Activated naive CD8-positive, alpha-beta T cell treated with anti-CD3 and anti-CD28 coated beads for 36 hours (primary cell): ENCODE measurements at places on chromosomes 5 and 9.

- DNase-seq: no peak
These were observed 764 bp downstream of the ANKRA2 start for GRCh38 chr5:73564675-73565074.

DNA sequence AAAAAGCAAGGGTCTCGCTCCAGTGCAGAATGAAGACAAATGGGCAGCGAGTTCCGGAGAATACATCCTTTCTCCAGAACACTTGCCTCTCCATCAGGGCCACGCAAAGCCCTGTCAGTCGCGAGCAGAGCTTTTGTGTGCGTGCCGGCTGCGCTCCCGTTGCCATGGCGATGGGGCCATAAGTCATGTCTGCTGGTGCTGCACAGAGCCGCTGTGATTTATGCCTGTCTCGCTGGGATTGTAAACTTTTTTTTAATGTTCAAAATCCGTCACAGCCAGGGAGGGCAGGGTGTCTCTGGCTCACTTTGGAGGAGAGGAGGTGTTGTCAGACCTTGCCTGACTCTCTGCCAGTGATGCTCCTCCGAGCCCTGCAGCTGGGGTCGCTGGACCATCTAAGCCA lies 272.7 kb downstream of the TRIM32 start:
- DNase-seq: no peak

DNA sequence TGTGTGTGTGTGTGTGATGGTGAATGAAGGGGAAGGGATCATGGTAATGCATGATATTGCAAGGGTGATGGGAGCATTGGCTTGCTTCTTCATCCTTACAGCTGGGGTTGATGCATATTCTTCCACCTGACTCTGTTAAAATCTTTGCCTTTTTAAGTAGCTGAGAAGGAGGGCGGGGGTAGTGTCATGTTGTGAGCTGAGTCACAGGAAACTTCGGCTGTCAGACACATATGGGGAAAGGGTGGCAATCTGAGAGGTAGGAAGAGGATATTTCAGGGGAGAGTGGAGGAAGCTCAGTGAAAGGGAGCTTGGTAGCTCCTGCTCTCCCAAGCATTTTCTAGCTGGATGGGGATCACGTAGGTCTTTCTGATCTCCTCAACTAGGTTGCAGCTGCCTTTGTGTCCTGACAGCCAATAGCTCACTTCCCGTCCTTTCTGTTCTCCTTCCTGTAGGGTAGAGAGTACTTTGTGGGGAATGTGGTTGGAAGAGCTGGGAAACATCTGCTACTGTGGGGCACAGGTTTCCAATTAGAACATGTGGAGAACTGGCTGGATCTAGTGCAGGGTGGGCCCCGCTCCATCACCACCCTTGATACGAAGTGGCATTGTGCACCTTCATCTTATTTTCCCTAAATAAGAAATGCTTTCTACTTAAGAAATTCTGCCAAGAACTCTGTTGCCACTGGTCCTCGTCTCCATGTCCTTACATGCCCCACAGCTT lies 18.1 kb upstream of the CLK4 start:
- DNase-seq: no peak

GRCh38 chr9:111005746-111006470 lies 32.4 kb downstream of the LPAR1 start:
- DNase-seq: no peak

DNA sequence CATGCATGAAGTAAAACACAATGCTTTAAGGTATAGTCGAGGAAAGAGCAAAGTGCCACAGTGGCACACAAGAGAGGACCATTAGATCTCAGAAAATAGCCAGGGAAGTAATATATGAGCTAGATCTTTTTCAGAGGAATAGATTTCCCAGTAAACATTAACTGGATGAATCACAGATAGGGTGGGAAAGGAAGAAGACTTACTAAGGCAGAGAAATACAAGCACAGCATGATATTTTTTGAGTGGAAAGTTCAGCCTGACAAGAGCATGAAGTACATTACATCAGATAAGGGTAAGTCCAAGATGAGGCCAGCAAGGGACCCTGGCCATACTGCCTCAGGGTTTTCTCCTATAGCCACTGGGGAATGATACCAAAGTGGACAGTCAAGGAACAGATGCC lies 804.6 kb upstream of the DMAC1 start:
- DNase-seq: no peak

DNA sequence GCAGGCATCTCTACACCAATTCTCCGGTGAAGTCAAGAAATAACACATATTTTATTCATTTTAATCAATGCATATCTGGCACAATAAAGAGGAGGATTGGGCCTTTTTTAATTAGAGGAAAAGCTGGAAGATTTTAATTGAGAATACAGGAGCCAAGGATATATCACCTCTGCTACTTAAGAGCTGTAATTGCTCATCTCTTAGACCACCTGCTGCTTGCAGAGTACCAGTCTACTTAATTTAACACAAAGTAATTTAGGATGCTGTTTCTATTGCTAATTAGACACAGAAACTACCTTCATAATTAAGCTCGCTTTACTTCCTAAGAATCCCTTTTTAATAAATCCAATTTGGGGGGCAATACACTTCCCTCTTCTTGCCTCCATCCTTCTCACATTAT lies 326.9 kb downstream of the TENT4A start:
- no peak for DNase-seq

DNA sequence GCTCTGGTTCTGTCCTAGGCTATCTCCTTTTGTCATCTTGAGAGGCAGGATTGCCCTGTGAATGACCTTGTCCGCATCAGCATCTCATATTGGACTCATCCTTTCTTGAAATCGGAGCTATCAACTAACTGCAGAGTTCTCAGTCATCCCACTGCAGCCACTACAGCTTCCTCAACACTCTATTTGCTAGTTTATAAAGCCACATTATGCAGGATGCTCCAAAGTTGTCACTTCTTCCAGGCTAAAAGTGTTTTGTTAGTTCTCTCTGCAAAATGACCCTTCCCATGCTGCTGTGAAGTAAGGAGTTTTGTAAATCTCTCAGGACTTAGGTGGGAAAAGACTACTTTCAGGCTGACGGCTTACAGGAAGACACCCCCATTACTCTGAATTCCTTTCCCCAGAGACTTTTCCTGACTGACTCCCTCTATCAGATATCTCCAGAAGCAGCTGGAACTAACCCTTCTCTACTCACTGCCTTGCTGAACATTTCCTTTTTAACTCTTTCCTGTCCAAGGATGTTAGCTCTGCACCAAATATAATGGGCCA lies 257.6 kb downstream of the NFIB start:
- DNase-seq: no peak

DNA sequence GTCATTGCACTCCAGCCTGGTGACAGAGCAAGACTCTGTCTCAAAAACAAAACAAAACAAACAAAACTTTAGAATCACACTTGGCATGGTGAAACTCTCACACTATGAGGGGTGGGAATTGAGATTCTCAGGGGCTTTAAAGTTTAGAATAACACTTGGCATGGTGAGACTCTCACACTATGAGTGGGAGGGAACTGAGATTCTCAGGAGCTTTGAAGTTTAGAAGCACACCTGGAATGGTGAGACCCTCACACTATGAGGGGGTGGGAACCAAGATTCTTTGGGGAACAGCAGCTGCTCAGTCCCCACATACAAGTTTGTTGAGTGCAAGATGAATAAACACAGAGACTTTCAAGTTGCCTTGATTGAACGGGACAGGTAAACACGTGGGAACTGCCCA lies 149.4 kb downstream of the HSD17B3 start:
- DNase-seq: no peak

DNA sequence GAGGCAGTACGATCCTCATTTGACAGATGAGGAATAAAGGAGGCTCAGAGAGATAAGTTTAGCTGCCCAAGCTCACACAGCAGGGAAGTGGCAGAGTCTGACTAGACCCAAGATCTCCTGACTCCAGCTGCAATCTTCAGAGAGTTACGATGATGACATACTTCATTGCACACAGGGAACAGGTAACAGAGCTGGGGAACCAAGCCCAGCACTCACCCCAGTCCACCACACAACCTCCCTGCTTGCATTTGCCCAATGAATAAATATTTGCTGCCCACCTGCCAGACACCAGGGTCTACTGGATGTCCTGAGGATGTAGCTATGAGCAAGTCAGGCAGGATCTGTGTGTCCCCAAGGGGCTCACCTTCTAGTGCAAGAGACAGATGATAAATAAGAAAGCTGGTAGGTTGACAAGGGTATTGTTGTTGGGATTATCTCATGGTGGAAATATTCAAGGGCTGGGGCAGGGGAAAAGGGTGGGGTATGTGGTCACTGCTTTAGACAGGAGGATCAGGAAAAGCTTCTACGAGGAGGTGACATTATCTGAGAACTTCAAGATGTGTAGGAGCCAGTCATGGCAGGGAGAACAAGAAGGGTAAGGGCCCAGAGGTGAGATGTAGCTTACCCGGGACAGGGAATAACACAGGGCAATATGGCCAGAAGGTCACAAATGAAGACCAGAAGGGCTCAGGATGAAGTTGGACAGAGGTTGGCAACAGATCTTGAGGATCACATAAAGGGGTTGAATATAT lies 28.6 kb upstream of the CPEB4 start:
- DNase-seq: no peak

DNA sequence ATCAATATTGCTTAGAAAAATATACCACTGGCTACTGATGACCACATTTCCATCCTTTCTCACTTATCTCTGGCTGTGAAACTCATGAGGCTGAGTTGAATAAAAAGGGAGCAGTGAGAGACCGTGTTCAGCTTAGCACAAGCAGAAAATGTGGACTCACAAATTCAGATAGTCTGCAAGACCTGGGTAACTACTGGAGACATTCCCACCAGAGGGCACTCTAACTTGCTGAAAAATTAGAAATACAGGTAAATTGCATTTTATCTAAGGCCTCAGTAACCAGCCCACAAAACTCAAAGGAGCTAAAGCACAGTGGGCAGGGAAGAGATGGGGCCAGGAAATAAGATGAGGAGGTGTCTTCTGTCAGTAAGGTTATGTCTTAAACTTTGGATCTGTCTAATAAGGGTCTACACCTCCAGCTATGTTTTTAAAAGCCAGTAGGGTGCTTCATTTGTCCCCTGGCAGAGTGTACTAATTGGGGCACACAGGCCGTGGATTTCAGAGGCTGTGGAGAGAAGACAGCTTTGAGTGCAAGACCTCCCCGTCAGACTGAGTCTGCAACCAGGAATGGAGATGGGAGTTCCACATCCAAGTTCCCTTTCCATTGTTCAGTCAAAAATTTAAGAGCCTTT lies 8.7 kb upstream of the NDUFB6 start:
- DNase-seq: peak; percentile 2

GRCh38 chr9:98230789-98231188 lies 24.7 kb downstream of the TBC1D2 start:
- DNase-seq: no peak

GRCh38 chr9:81377320-81377719 lies 312.0 kb downstream of the TLE1 start:
- DNase-seq: no peak

DNA sequence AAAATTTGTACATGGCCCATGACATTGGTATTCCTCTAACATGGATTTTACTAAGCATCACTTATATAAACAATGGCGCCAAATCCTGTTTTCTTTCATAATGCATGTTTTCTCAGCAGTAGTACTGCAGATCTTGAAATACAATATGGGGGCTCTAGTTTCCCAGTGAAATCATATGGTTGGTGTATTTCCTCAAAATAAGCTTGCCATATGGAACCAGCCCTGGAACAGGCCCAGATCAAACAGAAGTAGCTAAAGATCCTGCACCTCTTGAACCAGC lies 163.9 kb downstream of the ZNF608 start:
- DNase-seq: no peak

DNA sequence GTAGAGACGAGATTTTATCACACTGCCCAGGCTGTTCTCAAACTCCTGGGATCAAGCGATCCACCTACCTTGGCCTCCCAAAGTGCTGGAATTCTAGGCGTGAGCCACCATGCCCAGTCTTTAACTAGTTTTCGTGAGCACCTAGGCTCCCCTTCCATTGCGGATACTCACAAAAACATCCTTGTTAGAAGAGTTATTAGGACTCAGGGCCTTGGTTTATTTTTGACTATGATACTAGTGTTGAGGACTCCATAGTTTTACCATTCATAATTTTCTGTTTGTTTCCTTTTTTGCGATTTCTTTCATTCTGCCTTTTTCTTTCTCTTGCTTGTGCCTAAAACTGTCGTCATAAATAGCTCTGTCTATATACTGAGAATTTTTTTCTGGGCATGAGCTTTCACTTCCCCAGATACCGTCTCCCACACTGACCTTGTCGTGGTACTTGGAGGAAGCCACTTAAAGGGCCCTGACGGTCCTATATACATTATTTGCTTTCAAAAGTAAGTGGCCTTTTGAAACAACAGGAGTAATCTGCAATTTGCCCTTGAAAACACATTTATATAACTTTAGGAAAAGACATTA lies 5.2 kb downstream of the F2R start:
- DNase-seq: no peak

DNA sequence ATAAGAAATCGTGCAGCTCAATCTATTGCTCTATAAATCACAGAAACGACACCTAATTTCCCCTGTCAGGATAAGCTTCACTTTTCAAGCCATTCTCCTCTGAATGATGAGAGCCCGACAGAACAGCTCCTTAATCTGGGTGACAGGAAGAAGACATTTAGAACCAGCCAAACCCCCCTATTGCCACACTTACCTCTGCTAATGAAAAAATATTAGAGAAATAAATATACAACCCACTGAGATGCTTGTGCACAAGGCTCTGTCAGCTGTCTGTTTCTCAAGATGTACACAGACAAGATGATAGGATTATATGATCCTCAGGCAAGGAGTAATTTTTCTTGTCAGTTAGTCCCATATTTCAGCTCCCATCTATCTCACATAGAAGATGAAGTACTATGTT lies 57.5 kb upstream of the TRIM32 start:
- no peak for DNase-seq

- DNase-seq: no peak
These were observed 2.0 kb downstream of the FBXL17 start for GRCh38 chr5:108379722-108380530.

DNA sequence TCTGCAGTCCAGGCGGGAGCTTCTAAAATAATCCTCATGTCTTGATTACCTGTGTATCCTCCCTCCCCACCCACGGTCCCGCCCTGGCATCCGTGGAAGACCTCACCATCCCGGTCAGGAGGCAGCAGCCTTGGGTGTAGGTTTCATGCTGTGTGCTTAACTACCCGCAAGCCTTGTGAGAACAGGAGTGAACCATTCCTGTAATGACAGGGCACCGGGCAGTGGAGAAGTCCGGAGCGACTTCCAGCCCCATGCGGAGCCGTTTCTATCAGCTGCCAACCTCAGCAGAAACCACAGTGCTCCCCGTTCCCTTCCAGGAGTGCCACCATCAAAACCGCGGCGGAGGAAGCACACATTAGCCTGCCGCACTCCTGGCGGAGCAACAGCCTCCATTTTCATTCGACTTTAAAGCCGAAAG lies 123.5 kb upstream of the LMX1B start:
- DNase-seq: no peak

DNA sequence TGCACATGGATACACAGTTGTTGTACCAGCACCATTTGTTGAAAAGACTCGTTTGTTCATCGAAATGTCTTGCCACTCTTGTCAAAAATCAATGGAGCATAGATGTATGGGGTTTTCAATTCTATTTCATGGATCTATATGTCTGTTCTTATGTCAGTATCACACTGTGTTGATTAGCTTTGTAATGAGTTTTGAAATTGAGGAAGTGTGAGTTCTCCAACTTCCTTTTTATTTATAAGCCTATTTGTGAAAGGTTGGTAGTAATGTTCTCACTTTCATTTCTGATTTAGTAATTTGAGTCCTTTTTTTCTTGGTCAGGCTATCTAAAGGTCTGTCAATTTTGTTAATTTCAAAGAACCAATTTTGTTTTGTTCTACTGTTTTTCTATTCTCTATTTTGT lies 26.1 kb downstream of the ZNF510 start:
- DNase-seq: no peak
